ENCODE measurements at places on chromosomes 16 and 17.

- no peak for DNase-seq
Observed at GRCh38 chr16:90018652-90019542, at the start of gene DBNDD1. DBNDD1 (minus strand) TSS chr16:90019456; CDS start chr16:90019341, 115 bp downstream.

DNA sequence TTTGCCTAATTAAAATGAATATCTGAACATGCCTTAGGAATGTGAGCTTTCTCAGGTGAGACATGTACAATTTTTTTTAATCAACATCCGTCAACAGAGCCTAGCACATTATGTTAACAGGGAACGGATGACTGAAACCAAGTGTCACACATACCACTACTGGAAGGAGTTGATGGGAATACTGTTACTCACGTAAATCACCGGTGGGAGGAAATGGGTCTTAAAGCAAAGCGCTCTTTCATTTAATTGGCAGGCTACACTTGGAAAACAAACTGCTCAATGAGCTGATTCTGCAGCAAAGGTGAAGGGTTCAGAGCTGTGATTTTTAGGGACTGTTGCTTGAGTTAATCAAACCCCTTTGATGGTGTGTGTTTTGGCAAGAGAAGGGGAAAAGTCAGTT is 4.8 kb downstream of the CPPED1 start:
- no peak for DNase-seq

DNA sequence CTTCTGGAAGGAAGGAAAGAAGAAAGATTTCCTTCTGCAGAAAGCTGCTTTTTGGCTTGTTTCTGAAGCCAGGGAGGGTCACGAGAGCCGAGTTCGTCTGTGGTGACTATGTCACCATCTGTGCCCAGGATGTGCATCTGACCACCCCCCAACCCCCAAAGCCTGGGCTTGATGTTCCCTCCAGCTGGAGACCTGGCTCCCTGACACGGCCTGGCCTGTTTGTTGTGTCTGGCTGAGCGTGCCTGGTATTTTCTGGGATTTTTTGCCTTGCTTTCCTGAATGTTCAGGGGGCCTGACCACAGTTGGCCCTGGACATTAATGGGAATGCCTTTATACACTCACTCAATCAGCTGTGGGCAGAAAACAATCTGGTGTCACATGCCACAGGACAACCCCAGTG is 38.9 kb downstream of the LGALS9 start:
- no peak for DNase-seq

DNA sequence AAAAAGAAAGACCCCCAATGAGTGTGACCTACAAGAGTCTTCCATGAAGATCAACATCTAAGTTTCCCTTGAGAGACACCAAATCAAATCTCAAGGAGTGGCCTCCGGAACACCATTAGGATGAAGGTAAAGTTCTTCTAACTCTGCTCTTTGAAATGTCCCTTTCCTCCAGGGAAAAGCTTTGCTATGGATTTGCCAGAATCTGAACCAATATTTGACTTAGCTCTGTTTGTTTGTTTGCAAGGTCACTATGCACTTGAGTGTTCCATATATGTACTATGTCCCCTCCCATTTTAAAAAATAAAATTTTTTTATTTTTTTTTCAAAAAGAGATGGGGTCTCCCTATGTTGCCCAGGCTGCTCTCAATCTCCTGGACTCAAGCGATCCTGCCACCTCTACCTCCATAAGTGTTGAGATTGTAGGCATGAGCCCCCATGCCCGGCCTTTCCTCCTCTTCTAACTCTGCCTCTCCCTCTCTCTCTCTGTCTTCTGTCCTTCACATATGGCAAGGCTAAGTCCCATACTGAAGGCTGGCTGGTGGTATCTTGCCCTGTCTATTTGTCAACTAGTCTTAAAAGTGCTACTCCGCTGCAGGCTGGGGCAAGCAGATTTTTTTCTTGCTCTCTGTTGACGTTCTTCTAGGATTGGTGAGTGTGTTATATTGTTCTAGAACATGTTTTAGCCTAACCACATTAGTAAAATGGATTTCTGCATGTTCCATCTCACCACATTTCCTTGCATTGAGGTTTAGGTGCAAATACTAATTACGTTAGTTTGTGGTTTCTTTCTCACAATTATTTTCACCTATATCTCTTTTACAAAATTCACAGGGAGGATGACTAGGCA is 276.7 kb upstream of the DYNLRB2 start:
- DNase-seq = no peak

- no peak for DNase-seq
Observed at GRCh38 chr17:76026714-76027158, 370 bp downstream of the EVPL start.

GRCh38 chr17:65557349-65558310 is 3.8 kb downstream of the AXIN2 start:
- no peak for DNase-seq

GRCh38 chr17:57561072-57561861 is 183.8 kb downstream of the CCDC182 start:
- DNase-seq = no peak

Data from stimulated activated CD4-positive, alpha-beta T cell treated with anti-CD3 and anti-CD28 coated beads, Interleukin-2, amount 100 ng/mL, for 24 hours (primary cell).